Fibroblast of the aortic adventitia (primary cell): ENCODE measurements at places on chromosomes 12 and 14.

DNA sequence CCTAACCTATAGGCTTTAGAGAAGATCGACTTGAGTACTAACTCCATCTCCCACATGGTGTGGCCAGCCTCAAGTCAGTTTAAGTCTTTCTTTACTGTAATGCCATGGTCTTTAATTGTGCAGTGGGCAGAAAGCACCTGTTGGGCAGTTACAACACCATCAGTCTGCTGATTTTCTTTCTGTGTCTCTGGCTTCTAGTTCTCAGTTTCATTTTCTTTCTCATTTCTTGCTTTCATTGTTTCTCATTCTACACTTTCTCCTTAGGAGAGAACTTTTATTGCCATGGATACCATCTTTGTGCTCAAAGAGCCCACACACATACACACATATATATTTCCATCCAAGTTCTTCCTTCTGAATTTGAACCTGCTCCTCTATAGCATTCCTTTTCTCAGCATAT, 96.1 kb upstream of the SLC16A7 start:
- DNase-seq = no peak

DNA sequence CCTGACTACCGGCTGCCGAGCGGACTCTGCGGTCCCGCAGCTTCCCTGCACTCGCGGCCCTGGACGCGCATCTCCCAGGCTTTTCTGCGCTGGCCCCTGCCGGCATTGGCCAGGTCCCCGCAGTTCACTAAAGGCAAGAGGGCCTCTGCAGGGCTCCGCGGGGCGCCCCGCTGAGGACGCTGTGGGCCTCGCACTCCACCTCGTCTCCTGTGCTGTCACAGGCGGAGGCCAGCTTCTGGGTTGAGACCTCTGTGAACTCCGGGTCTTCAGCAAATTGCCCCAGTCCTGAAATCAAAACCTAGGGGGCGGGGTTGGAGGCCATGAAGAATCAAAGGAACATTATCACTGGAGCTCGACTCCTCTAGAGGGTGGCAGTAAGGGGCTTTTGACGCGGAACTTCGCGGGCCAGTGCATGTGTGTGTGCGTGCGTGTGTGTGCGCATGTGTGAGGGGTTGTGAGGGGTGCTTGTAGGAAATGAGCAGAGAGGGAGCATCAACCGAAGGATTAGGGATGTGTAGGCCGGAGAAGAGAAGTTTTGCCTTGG, 68.5 kb upstream of the CAPRIN2 start:
- DNase-seq = peak; percentile 5

DNA sequence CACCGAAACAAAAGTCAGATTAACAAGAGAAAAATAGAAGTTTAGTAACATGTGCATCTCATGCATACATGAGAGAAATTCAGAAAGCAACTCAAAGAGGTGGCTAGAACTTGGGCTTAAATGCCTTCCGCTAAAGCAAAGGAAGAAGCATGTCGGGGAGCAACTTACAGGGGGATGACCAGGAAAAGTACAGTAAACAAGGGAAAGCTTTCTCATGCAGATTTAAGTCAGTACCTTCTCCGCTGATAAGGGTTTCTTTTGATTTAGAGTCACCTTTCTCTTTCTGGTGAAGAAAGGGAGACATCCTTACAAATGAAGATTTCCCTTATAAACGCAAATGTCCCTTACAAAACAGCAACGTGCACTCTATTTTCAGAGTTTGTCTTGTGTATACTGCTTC, 6.0 kb upstream of the RNASE6 start:
- DNase-seq = no peak

- no peak for DNase-seq
These were observed 49.3 kb downstream of the SLC25A21 start for GRCh38 chr14:37122919-37123639.

GRCh38 chr12:90978117-90978770, 23.3 kb upstream of the CCER1 start:
- DNase-seq = peak; percentile 87

- DNase-seq = no peak
These were observed 187.8 kb downstream of the DACT1 start for GRCh38 chr14:58825606-58826005.

- DNase-seq = peak; percentile 45
These were observed 6.0 kb downstream of the HMGA2 start for GRCh38 chr12:65830305-65830704.

DNA sequence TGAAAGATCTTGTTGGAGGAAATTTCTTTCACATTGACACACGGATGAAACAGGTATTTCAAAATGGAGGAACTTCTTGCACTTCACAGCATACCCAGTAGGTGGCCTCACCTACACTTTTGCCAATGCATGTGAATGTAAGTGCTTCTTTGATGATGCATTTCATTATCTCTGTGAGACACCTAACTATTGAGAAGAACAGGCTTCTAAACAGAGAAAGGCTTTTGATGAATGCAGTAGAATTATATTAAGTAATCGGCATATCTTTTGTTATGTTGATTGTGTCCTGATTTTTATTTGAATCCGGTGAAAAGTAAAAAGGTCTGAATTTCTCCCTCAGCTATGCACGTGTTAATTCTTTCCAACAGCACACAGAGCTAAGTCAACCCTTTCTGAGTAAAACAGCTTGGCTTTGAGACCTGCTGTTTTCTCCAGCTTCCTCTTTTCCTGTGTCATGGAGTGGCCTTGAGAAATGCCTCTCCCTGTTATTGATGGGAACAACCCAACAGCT, 399.0 kb downstream of the NAV3 start:
- peak; percentile 53 for DNase-seq

DNA sequence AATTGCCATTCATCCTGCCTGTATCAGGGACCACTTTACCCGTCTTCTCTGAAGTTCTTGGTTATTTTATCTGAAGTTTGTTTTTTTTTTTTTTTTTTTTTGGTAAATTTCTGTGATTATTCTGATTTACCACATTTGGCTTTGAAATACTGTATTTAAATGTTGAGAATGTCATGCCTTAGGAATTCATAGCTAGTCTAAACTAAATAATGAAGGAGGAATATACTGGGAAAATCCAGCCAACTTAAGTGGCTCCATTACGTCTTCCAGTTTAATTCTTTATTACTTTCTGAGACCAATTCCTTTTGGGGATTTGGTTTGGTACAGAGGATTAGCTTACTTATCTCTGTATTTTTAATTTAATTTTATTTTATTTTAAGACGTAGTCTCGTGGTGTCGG, 60.3 kb upstream of the KCNMB4 start:
- peak; percentile 17 for DNase-seq

GRCh38 chr14:24309538-24310264, at the start of gene LTB4R2:
Gene LTB4R2, plus strand, starts transcription at chr14:24310140. Its CDS starts 525 bp downstream, at chr14:24310665.
- no peak for DNase-seq

- DNase-seq = peak; percentile 45
These were observed 646.9 kb upstream of the TMEM132C start for GRCh38 chr12:127619869-127620734.

GRCh38 chr12:121811434-121812319, 7.9 kb downstream of the SETD1B start:
- DNase-seq = peak; percentile 63

- DNase-seq = peak; percentile 86
These were observed at the start of gene SLC6A15 for GRCh38 chr12:84912198-84913128. Gene SLC6A15, minus strand, starts transcription at chr12:84912799. Its CDS starts 20,679 bp downstream, at chr12:84892120.

DNA sequence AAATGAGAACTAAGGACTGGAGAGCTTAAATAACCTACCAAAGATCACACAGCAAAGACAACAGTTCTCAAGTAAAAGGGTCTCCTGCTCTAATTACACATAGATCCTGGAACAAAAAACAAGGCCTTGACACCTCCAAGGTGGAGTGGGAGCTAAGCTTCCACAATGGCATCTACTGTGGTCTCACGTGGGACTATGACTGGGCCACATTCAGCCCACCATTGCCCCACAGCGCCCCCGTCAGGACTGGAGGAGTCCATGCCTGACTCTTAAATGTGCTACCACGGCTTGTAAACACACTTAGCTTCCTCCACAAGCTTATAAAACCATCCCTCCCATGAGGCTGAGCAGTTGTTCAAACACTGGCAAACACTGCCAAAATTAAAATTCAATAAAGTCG, 88.5 kb downstream of the GCH1 start:
- no peak for DNase-seq

DNA sequence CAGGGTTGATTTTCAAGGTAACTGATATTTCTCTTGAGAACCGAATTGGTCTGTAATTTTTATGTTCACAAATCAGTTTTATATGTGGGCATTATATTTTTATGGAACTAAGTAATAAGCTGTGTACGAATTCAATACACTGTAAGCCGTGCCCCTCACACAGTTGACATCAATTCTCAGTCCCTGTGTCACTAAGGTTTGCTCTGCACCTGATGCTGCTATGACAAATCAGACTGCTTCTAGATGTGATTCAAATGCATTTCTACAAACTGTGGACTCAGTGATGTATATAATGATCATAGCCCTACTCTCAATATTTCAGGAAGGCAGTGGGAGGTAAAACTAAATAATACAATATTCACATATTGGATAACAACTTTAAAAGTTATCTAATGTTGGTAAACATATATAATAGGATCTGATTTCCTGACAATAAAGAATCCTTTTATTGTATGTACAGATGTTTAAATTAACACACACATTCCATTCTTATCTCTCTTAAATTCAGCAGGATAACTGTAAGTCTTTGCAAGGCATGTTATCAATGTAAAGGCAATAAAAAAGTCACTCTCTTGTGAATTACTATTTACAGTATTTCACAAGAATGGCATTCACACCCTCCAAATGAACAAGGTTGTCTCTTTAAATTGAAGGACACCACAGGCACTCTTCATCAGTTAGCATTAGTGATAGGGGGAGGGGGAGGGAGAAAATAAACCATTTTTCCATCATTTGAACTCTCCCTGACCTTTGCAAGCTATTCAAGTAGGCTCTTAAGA, 87.2 kb upstream of the SOX5 start:
- DNase-seq = no peak

GRCh38 chr14:52325630-52326029, 11.5 kb downstream of the PTGER2 start:
- DNase-seq = peak; percentile 45

DNA sequence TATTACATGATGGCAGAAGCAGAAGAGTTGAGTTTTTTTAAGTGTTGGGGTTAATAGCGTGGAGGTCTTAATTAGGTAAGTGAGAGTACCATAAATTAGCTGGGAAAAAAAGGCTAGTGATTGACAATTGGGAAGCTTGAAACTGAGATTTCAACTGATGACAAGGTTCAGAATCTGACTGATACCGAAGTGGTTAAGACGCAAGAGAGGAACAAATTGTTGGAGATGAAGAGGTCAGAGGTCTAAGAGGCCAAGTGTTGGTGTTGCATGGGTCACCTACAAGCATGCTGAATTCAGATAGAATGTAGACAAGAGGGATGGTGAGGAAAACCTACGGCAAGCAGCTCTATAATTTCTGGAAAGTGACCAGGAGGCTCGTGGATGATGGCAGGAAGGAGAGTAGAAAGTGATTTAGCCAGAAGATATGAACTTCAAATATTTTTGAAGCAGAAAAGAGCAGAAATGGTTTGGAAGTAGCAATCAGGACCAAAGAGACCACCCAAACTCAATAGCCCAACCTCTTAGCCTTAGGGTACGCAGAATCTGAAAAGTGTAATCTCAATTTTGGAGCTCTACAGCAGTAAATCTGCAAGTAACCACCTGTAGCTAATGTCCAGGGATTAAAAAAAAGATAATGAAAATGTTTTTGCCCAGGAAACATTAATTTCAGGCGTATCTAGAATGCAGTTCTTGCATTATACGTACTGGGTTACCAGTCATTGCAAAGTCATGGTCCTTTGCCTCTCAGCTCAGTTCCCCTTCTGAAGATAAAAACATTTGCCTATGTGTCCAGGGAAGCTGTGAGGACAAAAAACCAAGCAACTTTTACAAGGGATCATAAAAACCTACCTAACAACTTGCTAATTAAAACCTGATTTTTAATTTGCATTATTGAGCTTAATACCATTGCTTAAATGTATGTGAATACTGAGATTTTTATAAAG, 1.7 kb upstream of the TMPO start:
- DNase-seq = no peak

DNA sequence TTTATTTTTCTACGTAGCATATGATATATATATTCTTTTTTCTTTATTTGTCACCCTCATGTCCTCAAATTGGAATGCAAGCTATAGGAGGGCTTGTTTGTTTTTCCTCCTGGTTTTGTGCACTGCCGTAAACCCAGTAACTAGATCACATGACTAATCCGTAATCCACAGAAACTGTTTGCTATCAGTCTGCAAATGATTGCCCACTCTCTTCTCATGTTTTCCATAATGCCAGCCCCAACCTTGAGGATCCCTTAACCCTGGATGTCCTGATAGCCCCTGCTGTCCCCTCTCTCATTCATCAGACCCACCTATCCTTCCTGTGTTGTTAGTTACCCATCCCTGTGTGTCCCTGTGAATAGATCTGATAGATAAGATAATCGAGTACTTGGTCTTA, 94.0 kb downstream of the TSPAN9 start:
- no peak for DNase-seq

GRCh38 chr14:99330316-99331240, 58.6 kb upstream of the BCL11B start:
- no peak for DNase-seq

GRCh38 chr14:44782775-44783238, 178.9 kb downstream of the KLHL28 start:
- DNase-seq = peak; percentile 96

GRCh38 chr14:68458840-68459469, 333.9 kb downstream of the ZFP36L1 start:
- DNase-seq = peak; percentile 95

DNA sequence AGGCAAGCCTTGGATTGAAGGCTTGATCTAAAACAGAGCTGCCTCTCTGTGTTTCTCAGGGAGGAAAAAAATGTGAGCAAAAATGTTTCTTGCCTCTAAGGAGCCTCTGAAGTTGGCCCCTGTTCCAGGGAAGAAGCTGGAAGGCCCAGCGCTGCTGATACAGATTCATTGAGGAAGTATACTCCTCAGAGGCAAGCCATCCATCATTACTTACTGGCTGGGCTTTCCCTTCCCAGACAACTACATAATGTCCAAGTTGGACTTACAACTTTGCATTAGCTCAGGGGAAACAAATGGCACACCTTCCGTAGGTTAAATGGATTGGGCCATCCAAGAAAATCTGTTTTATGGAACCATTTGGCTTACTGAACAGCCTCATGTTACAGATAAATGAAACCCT, 263.7 kb upstream of the SEL1L start:
- no peak for DNase-seq

GRCh38 chr14:65006261-65006721, 19.6 kb downstream of the FNTB start:
- DNase-seq = no peak

- peak; percentile 78 for DNase-seq
These were observed 291.3 kb upstream of the ATP2B1 start for GRCh38 chr12:89999699-90000505.

DNA sequence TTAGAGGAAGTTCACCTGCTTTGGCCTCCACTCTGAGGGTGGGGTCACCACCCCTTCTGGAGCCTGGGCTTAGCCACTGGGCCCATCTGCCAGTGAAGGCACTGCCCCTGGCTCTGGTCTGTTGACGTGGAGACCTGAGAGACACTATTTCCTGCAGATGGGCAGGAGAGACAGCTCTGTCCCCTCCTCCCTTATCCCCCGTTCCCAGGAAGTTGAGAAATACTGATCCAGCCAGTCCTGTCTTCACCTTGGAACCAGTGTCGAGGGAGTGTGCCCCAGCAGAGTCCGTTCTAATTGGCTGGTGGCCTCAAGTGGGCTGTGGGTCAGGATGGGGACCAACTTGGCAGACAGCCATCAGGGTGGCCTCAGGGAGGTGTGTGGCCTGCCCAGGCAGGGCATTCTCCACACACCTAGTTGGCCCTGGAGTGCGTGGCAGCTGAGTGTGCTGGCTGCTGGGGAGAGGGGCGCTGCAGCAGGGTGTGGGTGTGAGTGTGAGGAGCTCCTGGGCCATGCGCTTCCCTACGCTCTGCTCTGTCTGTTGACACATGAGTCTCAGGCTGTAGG, 25.4 kb downstream of the CLSTN3 start:
- DNase-seq = no peak
